ENCODE measurements at places on chromosomes 5 and 9.

- no peak for DNase-seq
Measured at GRCh38 chr9:714675-715074, 126.8 kb upstream of the DMRT1 start.

DNA sequence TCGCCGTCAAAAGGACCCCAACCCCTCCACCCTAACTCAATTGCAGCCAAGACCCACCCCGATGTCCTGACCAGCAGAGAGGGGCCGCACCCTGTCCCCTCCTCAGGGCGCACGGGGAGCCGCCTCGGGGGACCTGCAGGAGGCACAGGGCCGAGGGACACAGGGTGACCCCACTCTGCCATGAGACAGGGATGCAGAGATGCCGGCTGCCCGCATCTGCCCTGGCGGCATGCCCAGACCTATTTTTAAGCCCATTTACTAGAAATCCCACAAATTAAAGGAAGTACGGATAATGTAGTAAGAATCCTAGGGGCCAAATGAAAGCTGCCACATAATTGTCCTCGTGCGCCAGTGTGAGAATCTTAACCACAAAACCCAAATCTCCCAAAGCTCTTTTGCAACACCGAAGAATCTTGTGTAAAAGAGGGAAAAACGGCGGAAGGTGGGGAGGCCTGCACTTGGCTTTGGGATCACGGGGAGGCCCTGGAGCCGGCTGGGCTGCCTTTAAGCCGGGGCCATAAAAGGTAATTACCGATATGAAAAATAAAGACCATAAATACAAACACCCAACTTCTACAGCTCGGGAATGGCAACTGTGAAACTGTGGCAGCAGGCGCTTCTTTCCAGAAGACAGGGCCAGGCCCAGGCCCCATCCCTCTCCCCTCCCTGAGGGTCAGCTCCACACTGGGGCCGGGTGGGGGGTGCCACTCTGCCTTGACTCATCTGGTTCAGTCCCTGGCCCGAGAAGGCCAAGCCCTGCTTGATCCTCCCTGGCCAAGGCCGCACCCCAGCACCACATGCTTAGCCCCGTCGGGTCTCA, 35.0 kb downstream of the NACC2 start:
- no peak for DNase-seq

DNA sequence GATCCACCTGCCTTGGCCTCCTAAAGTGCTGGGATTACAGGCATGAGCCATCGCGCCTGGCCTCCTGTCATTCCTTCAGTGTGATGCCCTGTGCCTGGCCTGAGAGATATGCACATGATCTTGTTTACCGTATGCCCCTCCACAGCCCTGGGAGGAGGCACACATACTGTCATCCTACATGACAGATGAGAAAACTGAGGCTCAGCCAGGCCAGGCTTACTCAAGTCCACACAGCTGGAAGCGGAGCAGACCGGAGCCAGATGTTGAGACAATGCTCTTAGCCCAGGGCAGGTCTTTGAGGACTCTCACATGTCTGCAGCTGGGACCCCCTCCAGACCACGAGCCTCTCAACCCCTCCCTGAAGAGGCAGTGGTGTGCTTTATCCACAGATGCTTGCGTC, 38.7 kb upstream of the SH3PXD2B start:
- DNase-seq, result no peak

DNA sequence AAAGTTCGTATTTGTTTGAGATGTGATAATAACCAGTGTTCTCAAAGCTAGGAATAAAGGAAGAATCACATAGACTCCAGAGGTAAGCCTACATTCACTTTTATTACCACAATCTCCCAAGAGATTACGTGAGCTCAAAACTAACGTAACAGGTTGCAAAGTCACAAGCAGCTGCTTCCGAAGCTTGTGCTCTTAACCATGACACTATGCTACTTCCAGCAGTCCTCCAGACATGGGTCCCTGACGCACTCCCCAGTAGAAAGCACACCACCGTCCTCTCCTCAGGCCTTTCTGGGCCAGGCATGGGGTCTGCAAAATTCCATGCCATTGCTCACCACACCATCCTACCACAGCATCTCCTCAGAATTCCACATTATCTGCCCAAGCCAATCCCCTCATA, 84.6 kb downstream of the PAX5 start:
- no peak for DNase-seq

DNA sequence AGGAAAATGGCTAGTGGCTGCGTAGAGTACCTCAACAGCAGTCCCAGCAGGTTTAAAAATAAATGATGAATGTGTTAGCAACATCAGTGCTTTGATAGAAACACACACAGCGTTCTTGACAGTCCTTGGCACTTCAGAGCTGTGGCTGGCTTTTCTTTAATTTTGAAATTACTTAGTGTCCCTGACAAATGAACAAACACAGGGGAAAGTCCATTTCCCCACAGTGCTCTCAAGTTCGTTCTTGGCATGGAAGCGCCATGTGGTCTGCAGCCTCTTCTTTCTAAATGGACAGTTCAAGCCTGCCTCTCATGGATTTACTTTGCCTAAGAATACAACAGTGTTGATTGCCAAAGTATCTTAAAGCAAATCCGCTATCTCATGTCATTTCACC, 102.2 kb downstream of the ADAMTS12 start:
- DNase-seq, result no peak

DNA sequence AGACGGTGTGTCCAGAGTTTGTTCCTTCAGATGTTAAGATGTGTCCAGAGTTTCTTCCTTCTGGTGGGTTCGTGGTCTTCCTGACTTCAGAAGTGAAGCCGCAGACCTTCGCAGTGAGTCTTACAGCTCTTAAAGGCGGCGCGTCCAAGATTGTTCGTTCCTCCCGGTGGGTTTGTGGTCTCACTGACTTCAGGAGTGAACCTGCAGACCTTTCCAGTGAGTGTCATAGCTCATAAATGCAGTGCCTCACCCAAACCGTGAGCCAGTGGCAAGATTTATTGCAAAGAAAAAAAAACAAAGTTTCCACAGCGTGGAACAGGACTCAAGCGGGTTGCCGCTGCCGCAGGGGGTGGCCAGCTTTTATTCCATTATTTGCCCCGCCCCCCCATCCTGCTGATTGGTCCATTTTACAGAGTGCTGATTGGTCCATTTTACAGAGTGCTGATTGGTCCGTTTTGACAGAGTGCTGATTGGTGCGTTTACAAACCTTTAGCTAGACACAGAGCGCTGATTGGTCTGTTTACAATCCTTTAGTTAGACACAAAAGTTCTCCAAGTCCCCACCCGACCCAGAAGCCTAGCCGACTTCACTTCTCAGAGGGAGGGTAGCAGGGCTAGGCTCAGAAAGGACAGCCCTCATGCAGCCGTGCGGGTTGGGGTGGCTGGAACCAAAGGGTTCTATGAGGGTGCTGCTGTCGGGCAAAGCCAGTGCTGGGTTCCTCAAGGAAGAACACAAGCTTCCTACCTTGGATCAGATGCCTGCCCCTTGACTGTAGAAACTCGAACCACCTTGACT, 9.1 kb upstream of the RNF130 start:
- DNase-seq, result no peak

Measured in HTR-8/SVneo (cell line).